ENCODE measurements at places on chromosomes 2 and 18.

GRCh38 chr2:106863387-106863786 is 22.6 kb downstream of the ST6GAL2 start:
- DNase-seq, result no peak

- no peak for DNase-seq
Observed at GRCh38 chr2:225270053-225270452, 129.5 kb upstream of the NYAP2 start.

DNA sequence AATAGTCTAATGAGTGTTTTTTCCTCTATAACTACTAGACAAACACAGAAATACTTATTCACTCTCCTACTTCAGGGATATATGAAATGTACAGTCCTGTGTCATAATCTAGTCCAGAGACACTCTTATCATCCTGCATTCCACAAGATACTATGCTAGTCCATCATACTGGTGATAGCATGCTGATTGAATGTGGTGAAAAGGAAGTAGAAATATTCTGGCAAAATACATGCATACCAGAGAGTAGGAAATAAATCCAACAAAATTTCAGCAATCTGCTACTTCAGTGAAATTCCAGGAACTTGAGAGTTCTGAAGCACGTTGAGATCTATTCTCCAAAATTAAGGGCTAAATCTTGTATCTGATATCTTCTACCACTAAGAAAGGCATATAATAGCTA is 353.9 kb downstream of the PID1 start:
- DNase-seq, result no peak

GRCh38 chr2:96556441-96557330 is 20.1 kb downstream of the ARID5A start:
- no peak for DNase-seq

- DNase-seq, result no peak
Observed at GRCh38 chr2:241648453-241648852, 11.0 kb downstream of the ATG4B start.

Data from left kidney (tissue), 8 donors.